ENCODE measurements at places on chromosomes 13 and 19.

- DNase-seq, result no peak
Measured at GRCh38 chr13:37143911-37144310, 38.4 kb upstream of the CSNK1A1L start.

DNA sequence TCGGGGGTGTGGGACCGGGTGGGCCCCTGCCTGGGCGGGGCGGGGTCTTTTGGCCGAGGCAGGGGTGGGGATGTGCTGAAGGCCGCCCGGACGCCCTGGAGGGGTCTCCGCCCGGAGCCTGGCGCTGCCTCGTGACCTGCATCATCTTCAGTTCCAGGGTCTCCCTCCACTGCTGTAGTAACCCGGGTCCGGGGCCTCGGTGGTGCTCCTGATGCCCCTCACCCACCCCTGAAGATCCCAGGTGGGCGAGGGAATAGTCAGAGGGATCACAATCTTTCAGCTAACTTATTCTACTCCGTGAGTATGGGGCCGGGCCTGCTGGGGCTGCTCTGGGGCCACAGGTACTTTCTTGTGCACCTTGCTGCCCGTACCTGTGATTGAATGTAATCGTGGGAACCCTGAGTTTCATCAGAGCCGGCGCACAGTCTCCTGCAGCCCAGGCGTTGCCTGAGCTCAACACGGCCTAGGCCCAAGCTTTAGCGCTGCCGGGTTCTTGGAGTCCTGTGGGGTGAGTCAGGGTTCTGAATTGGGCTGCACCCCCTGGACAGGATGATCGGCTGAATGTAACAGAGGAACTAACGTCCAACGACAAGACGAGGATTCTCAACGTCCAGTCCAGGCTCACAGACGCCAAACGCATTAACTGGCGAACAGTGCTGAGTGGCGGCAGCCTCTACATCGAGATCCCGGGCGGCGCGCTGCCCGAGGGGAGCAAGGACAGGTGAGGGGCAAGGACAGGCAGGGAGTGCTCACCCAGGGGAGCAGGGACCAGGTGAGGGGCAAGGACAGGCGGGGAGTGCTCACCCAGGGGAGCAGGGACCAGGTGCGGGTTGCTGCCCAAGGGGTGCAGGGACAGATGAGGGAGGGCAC is 10.5 kb downstream of the PEAK3 start:
- no peak for DNase-seq

DNA sequence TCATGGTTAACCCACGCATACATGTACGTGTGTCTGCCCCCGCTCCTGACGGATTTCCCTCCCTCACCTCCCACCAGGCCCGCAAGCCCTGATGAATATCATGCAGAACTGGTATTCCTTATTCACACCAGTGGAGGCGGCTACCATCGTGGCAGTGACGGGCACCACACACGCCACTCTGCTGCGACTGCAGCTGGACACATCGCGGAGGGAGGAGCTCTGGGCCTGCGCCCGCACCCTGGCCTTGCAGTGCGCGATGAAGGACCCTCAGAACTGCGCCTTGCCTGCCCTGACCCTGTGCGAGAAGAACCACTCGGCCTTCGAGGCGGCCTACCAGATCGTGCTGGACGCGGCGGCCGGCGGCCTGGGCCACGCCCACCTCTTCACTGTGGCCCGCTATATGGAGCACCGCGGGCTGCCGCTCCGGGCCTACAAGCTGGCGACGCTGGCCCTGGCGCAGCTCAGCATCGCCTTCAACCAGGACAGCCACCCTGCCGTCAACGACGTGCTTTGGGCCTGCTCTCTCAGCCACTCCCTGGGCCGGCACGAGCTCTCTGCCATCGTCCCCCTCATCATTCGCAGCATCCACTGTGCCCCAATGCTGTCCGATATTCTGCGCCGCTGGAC is 35.0 kb downstream of the ZSWIM4 start:
- DNase-seq, result no peak

DNA sequence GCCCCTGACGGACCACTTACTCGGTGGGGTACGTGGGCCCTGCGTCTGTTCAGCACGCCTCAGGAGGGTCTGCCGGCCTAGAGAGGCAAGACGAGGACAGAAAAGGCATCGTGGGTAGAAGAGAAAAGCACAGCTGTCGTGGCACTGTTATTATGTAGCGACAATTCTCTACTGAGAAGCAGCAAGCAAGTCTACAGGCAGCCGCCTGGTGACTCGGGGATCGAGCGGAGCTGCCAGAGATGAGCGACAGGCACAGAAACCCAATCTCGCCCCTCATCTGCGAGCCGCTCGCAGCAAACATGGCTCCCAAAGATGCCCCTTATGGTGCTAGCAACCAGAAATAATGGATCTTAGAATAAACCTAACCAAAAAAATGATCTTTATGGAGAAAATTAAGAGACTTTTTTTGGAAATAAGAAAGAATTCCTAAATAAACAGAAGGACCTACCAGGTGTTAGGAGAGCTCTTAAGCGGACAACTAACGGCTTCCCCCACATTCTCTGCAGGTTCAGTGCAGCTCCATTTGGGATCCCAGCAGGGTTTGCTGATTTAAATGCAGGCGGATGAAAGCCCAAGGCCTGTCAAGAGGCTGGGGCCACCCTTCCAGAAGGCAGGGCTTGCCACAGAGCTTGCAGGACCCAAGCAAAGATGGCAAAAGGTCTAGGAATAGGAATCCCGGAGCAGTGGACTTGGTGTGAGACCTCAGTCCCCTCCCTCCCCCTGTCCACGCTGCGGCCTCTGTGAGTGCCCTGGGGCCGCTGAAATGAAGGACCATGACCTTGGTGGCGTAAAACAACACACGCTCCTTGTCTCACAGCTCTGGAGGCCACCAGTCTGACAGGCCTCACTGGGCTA is 152.6 kb downstream of the KDM4B start:
- DNase-seq, result no peak

DNA sequence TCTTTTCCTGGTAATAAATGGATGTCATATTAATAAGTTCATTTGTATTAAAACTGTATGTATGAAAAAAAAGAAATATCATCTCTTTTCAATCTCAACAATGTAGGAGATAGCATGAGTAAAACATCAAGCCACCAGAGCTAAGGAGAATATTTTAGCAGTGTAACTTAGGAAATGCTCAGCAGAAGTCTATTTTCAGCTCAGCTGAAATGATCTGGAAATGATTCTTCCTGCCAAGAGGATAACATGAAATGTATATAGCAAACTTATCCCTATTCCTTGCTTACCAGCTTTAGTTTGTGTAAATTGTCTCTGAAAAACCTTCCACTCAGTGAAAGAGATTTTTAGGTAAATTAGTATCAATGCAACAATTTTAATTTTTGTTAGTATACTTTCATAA is 1194.4 kb downstream of the SLITRK1 start:
- no peak for DNase-seq

DNA sequence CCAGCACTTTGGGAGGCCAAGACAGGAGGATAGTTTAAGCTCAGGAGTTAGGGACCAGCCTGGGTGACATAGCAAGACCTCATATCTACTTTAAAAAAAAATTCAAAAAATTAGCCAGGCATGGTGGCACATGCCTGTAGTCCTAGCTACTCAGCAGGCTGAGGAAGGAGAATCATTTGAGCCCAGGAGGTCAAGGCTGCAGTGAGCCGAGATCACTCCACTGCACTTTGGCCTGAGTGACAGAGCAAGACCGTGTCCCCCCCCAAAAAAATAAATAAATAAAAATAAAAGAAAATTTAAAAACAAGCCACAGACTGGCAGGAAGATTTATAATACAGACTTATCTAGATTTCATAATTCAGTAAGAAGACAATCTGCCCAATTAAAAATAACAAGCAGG is 14.8 kb downstream of the PSPC1 start:
- no peak for DNase-seq

GRCh38 chr19:4183967-4184717 is 1.7 kb downstream of the ANKRD24 start:
- DNase-seq, result no peak

DNA sequence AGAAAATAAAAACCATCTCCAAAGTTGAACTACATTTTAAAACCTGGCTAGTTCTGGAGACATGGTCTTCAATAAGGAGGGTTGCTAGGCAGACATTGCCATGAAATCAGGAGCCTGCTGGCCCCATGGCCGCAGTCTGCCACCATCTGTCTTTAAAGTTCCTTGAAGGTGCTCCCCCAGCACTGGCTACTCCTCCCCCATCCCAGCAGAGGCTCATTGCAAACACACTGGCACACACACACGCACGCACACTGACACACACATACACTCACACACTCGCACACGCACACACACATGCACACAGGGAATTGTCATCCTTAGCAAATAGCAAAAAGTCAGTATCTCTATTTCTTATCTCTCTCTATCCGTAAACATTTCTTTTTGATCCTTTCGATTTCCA is 68.4 kb downstream of the ZIC5 start:
- DNase-seq, result no peak

GRCh38 chr13:36979361-36980050 is 19.6 kb downstream of the ALG5 start:
- no peak for DNase-seq

GRCh38 chr19:54673222-54673621 is 10.4 kb downstream of the LILRB4 start:
- no peak for DNase-seq

- no peak for DNase-seq
Measured at GRCh38 chr19:52187407-52187806, 2.4 kb upstream of the PPP2R1A start.

- DNase-seq, result no peak
Measured at GRCh38 chr13:55361141-55361540, 1779.6 kb upstream of the PRR20A start.

DNA sequence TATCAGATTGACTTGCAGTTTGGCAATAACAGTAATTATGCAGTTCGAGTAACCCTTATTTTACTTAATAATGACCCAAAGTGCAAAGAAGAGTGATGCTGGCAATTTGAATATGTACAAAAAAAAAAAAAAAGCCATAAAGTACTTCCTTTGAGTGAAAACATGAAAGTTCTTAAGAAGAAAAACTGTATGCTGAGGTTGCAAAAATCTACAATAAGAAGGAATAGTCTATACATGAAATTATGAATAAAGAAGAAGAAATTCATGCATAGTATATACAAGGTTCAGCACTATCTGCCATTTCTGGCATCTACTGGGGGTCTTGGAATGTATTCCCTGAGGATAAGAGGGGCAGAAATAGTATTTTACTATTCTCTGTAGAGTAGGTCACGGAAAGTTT is 55.9 kb downstream of the ZC3H13 start:
- no peak for DNase-seq

- DNase-seq, result no peak
Measured at GRCh38 chr19:39138221-39139211, 12.9 kb downstream of the PAK4 start.

- DNase-seq, result no peak
Measured at GRCh38 chr13:73981595-73981994, 152.6 kb downstream of the KLF12 start.

DNA sequence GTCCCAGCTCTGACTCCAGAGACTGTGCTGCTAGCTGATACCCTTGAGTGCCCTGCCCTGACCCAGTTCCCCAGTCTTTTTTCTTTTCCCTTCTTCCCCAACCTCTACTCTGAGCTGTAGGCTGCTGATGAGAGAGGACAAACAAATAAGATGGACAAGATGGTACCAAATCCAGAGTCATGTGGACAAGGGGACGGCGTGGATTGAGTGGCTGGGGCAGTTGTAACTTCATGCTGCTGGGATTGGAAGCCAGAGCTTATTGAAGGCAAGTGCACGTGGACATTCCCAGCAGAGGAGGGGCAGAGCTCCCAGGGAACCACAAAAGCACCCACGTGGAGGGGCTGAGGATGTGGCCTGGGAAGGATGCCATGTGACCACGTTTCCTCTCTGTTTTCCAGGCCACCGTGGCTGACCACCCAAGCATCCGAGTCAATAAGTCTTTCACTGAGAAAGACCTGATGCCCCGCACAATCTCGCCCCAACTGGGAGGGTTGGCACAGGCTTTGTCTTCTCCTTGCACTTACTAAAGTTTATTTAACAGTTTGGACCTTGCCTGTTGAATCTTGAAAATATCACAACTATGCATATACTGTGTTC is 323.3 kb upstream of the ZNF507 start:
- no peak for DNase-seq

DNA sequence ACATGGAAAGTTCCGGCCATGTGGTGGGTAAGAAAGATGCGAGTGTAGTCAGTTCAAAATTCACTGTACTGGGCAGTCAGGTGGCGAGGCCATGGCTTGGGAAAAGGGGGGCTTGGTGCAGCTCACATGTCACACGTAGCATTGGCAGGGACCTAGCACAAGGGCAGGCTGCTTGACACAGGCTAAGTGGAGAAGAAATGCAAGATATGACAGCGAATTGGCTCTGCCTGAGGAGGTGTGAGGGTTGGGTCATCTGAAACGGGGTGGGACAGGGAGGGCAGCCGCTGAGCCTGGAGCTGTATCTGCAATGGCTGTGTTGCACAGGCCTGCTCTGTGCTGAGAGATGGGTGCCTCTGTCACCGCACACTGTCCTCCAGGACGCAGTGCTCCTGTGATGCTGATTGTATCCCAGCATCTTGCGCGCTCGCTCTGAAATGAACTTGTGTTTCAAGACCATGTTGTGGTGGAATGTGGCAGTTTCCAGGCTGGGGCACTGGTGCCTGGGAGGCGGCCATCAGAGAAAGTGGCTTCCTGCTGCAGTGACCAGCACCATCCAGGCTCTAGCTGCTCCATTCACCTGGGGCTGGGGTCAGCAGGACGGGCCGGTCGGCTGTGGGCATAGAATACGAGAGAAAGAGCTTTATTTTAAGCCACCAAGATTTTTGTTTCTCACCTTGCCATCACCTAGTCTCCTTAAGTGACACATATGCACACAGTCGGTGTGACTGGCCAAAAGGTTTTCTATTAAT is 70.3 kb downstream of the TEX29 start:
- no peak for DNase-seq

- no peak for DNase-seq
Measured at GRCh38 chr19:5434970-5435641, 20.1 kb upstream of the ZNRF4 start.

GRCh38 chr19:41123716-41124294 is 9.6 kb downstream of the CYP2F1 start:
- DNase-seq, result no peak

DNA sequence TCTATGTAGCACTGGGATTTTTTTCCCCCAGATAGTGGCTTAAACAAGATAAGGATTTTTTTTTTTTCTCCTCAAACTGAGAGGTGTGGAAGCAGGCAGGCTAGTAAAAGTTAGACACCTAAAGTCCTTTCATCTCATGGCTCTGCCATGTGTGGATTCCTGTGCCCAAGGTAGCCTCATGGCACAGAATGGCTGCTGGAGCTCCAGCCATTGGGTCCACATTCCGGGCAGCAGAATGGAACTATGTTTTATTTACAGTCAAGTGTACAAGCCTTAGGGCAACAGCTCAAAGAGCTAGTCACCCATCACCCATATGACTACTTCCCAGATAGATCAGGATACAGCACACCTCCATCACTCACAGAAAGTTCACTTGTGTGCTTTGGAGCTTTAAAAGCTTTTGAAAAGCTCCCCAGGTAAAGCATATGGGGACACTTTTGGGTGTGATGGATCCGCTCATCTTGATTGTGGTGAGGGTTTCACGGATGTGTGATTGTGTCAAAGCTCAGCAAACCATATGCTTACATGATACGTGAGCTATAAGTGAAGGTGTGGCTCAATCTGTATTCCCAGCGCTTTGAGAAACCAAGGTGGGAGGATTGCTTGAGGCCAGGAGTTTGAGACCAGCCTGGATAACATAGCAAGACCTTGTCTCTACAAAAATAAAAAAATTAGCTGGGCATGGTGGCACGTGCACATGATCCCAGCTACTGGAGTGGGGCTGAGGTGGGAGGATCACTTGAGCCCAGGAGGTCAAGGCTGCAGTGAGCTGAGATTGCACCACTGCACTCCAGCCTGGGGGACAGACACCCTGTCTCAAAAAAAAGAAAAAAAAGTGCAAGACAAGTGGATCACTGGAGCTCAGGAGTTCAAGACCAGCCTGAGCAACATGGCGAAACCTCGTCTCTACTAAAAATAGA is 18.1 kb downstream of the PGLS start:
- no peak for DNase-seq
